ENCODE measurements at places on chromosomes 12 and 14.

DNA sequence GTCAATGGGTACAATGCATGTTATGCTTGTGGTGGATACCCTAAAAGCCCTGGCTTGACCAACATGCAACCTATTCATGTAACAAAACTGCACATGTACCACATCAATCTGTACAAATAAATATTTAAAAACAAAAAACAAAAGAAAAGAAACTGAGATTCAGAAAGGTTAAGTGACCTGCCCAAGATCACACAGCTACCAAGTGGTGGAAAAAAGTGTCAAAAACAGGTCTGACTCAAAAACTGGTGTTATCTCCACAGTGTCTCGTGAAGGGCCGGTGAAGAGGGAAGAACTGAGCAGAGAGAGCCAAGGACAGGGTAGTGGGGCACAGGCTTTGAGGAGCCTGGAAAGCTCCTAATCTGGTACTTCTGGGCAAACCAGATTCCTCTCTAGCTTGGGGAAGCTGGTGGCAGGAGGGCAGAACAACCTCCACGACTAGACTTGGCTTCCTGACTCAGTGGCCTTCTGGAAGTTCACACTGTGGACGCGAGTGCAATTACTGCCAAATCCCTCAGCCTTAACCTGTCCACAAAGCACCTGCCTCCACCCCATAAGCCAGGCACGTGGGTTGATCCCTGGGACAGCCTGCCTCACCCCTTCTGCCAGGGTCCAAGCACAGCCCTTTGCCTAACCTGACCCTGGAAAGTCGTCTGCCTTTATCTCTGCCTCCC, 15.6 kb downstream of the ZBTB39 start:
- DNase-seq: no peak

DNA sequence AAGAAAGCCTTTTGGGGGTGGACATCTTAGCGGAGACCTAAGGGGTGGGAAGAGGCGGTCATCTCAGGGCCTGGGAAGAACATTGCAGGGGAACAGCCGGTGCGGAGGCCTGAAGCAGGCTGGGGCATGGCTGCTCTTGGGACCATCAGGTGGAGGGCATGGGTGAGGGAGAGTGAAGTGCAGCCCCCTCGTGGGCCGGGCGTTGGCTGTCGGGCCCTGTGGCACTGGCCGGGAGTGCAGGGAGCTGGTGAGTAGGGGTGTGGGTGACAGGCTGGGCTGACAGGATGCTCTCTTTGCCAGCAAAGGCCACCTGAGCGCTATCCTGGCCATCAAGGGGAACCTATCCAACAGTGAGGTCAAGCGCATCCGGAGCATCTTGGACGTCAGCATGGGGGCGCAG, 11.7 kb downstream of the TNFAIP2 start:
- no peak for DNase-seq

DNA sequence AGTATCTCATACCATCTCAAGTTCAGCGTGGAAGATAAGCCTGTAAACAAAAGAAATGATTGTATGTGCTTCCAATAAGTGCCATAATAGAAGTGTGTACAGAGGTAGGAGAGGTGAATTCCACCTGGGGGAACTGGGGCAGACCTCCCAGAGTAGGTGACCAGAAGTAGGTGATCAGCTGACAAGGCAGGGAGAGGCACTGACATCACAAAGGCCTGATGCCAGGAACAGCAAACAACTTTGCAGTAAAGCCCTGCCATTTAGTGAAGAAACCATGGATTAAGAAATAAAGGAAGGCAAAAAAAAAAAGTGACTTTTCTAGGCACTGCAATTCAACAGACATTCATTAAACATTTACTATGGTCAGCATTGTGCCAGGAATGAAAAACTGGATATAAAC, 31.1 kb downstream of the NR1H4 start:
- no peak for DNase-seq

GRCh38 chr14:37147310-37147880, 25.0 kb downstream of the SLC25A21 start:
- no peak for DNase-seq

GRCh38 chr12:40203060-40203430, 21.8 kb upstream of the LRRK2 start:
- DNase-seq: no peak

DNA sequence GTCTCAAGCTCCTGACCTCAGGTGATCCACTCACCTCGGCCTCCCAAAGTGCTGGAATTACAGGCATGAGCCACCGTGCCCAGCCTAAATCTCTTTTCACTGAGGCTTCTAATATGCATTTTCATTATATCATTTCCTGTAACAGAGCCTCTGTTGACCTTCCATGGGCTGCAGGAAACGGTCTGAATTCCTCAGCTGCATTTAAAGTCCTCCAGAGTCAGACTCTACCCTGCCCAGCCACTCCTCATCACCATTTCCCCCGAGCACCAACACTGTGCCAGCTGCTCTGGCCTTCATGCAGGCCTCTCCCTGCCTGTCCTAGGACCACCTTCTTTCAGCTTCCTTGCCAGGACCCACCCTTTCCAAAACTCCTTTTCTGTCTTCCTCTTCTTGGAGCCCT, 9.8 kb upstream of the NFKBIA start:
- no peak for DNase-seq

- no peak for DNase-seq
Measured at GRCh38 chr14:32908196-32909084, 30.2 kb upstream of the NPAS3 start.

- no peak for DNase-seq
Measured at GRCh38 chr14:74368441-74368840, 20.2 kb downstream of the VRTN start.

DNA sequence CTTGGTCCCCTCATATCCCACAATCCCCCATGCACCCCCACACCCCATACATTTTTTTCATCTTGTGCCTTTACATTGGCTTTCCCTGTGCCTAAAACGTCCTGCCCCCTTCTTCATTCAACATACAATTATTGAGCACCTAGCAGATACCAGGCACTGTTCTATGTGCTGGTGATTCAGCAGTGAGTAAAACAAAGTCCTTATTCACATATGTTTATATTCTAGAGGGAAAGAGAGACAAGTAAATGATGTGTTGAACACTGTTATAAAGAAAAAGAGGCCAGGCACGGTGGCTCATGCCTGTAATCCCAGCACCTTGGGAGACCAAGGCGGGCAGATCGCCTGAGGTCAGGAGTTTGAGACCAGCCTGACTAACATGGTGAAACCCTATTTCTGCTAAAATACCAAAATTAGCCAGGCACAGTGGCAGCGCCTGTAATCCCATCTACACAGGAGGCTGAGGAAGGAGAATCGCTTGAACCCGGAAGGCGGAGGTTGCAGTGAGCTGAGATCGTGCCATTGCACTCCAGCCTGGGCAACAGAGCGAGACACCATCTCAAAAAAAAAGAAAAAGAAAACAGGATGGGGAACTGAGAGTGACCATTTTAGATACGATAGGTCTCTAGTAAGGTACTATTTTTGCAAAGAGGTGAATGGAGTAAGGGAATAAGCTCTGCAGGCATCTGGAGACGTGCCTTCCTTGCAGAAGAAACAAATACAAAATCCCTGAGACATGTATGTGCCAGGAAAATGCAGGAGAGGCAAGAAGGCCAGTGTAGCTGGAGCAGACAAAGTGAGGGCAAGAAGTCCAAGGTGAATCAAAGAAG, 12.2 kb downstream of the SLC7A7 start:
- DNase-seq: no peak

GRCh38 chr12:13170892-13171490, 25.5 kb upstream of the EMP1 start:
- no peak for DNase-seq

DNA sequence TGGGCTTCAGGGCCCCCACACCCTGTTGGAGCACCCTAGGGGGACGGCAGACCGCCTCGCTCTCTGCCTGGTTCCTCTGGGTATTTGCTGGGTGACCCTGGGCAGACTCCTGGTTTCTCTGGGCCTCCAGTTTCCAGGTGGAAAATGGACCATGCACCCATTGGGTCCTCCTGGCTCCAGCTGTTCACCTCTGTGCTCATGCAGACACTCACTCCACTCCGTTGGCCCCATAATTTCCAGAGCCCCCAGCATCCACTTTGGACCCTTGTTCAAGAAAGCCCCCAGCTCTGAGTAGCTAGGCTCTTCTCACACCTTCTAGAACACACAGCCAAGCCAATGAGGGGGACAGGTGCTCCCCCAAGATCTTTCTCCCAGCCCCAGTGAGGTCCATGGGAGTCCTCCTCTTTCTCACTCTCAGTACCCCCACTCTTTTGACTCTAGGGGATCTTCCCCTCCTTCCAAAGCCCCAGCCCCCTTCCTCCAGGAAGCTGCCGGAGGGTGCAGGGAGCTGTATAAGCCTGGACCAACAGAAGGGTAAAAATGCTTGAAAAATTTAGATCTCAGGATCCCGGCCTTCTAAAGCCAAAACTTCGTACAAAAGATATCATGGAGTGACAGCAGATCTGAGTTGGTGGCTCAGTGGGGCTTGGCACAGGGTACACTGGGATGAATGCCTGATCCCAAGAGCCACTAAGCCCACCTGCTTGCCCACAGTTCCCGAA, 174.8 kb upstream of the RTL1 start:
- no peak for DNase-seq

DNA sequence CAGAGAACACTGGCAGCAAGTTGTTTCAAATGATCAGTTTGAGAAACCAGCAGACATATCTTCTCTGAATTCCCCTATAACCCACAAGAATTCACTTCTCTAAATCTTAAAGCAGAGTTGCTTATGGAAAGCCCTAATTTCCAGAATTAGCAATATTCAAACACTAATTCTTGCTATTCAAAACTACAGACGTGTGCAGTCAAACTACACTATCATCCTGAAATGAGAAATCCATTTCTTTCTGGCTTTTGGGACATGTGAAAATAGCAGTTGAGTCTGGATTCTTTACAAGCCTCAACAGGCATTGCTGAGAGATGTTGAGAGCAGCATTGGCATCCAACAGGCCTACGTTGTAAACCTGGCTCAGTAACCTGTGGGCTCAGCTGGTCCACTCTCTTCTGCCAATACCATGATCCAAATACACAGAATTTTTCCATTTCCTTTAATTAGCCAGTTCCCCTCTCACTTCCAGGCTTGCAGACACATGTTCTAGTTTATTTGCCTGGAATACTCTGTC, 74.6 kb upstream of the TMTC1 start:
- no peak for DNase-seq

- no peak for DNase-seq
Measured at GRCh38 chr14:97162621-97163020, 365.4 kb downstream of the VRK1 start.

GRCh38 chr12:33546004-33546403, 106.4 kb upstream of the SYT10 start:
- no peak for DNase-seq

DNA sequence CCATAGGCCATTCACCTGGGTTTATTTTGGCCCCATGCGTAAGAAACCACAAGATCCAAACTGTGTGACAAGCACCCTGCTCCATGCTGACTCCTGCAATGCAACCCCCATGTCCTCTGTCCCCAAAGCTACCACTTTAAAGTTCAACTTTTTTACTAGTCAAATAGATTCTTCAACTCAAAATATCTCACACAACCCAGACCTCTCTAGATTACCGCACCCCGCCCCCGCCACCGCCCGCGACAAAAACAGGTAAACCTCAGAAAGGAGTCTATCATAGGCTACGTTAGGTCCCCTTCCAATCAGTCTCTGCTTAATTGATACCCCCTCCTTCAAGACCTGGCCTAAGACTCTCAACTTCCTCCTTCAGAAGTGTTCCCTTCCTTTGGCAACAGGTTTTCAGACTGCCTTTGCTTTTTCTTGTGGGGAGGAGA, 2.2 kb downstream of the ZFP36L1 start:
- peak; percentile 59 for DNase-seq

DNA sequence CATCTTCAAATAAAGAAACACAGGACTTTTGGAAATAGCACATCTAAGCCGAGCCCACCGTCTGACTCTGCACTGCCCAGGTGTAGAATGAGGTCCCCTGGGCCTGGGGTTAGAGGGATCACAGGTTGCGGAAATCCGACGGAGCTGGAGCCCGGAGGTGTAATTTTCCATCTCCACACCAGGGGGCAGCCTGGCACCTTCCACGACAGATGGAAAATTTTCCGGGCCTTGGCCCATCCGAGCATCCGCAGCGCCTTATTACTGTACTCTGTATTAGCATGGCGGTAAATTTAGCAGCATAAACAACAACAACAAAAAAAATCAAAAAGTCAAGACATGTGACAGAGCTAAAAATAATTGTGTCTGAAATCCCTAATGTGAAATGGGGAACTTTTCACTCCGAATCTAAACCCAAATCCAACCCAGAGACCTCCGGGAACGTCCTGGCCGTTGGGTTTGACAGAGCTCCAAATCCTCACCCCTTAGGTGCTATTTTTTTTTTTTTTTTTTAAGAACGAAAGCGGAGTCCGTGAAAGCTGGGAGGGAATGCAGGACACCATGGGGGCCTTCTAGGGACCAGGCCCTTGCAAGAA, 93.9 kb downstream of the KSR2 start:
- peak; percentile 45 for DNase-seq

GRCh38 chr12:10607885-10608458, 5.4 kb downstream of the MAGOHB start:
- DNase-seq: no peak

DNA sequence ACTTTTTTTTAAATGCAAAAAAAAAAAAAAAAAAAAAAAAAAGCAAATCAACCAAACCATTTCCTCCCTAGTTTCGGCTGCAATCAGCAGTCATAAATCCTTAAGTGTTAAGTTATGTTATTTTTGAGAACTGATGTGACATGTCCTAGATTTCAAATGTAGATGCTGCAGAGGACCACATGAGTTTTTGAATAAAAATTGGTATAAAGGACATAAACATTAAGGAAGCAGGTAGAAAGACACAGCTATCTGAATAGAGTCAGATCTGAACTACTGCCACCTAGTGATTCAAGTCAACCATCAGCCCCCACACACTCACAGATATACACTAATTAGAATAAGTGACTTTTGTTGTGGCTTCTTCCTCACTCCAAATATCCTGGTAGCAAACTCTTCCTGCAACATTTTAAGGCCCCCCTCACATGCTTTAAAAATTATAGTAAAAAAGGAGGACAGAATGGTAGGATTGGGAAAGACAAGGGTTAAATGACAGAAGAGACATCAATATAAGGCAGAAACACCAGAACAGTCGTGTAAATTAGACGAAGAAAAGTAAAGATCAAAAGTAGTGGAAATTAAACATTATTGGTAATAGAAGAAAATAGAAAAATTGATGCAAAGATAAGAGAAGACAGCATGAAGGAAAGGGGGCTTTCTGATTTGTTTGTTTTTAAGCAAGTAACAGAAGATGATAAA, 394.5 kb upstream of the ATP2B1 start:
- no peak for DNase-seq

- no peak for DNase-seq
Measured at GRCh38 chr12:53532021-53532420, 24.7 kb upstream of the NPFF start.

GRCh38 chr14:95204705-95205104, 47.4 kb upstream of the DICER1 start:
- DNase-seq: no peak

- DNase-seq: no peak
Measured at GRCh38 chr12:65276916-65277530, 1.5 kb upstream of the MSRB3 start.

Data from activated effector memory CD4-positive, alpha-beta T cell treated with Interleukin-2 at 50 U/mL for 16 hours (primary cell).